ENCODE measurements at places on chromosomes 7 and 10.

DNA sequence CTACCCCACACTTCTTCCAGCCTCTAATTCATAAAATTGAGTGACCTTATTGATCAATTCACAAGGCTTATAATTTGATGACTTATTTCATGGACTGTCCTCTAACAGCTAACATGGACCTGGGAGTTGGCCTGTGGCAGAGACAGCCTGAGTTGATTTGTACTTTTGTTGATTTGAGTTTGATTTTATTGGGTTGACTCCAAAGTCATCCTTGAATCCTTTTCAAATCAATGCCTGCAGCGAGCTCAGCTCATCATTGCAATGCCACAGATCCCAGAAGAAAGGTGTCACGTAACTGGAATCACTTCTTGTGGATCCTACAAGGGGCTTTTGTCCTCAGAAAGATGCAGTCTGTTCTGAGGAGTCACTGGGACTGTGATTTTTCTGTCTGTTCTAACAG is 138.0 kb downstream of the CAMK1D start:
- no peak for DNase-seq

DNA sequence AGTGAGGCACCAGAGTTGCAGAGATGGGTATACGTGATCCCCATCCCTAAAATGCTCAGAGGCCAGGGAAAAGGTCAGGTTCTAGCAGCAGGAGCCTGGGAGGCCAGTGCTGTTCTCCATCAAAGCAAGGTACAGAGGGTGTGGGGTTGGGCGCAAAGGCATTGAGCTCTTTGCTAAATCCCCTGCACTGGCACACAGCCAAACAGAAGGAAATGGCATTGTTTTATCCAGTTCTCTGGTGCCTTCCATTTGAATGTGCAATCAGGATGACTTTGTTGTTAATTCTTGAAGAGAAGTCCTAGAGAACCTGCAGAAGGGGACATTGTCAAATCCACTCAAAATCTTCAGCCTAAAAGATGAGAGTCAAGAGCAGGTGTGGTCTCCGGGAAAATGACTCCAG is 111.3 kb upstream of the CHST15 start:
- DNase-seq: no peak

DNA sequence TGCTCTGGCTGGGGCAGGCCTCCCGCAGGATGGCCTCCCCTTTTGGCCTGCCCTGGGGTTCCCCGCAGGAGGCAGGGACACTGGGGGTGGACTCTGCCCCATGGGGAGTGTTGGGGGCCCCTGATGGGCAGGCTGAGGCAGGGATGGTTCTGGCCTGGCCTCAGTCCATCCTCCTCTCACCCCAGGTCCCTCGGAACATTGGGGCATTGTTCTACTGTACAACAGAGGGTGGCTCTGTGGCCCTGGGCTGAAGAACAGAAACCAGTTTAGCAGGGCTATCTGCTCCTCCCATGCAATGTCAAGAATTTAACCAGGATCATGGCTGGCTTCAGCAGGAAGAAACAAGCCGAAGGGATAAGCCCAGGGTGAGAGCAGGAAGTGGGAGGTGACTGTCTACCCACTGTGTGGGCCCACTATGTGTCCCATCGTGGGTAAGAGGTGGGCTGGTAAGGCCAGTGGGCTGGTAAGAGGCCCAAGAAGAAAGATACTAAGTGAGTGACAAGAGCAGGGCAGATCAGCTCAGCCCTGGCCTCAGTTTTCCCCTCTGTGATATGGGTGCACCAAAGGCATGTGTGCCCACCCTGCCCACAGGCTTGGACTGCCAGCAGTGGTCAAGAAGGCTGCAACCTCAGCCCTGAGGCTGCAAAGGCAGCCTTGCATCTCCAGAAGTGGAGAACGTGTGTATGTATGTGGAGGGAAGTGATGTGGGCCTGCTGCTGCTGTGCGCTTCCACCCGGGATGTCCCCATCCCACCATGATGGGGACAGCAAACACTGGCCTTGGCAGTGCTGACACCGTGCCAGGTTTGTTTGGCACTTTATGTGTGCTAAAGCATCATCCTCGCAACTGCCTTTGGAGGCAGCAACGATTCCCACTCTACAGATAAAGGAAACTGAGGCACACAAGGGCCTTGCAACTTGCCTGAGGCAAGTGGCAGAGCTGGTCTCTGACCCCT is 138.9 kb downstream of the SH3PXD2A start:
- no peak for DNase-seq

DNA sequence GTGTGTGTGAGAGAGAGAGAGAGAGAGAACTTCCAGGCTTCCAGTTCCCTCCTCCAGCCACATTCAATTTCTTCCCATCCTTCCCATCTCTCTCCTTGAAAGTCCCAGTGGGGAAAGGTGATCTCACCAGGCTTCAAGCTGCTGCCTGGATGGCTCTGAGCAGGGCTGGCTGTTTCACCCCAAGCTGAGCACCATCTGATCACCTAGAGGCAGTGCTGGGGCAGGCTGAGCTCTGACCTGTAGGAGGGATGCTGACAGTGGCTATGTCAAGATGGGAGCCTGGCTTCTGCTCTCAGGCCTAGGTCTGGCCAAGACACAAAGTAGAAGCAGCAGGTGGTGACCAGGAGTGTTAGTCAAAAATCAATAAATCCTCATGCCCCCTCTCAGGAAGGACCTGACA is 370.8 kb downstream of the PLXNA4 start:
- no peak for DNase-seq

DNA sequence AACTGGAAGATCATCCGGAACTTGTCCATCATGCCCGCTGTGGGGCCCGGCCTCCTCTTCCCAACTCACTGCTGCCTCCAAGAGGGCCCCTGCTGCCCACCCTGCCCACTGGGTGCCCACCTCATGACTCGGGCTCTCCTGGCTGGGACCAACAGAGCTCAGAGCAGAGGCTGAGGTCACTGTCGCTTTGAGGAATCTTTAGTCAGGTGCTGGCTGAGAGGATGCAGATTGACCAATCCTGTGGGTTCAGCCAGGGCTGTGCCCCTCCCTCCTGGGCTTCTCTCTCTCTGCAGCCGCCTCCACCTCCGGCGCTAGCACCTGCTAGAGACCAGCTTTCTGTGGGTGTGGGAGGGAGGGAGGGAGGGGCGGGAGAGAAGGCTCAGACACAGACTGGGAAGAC is at the start of gene CALHM1:
Gene CALHM1 (minus strand): TSS at position 181 of the 400 bp plus-strand sequence. CDS start 149 bp downstream, at position 32.
- DNase-seq: no peak

DNA sequence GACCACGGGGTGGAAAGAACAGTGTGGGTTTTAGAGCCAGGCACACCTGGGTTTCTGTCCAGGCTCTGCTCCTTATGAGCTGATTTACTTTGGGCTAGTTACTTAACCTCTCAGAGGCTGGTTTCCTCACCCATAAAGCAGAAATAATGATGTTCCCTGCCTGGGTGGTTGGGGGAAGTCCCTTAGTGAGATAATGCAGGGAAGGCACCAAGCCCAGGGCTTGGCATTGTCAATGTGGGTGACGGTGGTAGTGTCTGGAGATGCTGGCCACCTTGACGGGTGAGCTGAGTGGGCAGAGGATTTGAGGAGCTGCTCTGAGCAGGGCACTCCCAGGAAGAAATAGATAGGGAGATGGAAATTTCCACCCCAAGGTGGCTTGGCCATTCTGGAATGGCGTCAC is 65.2 kb downstream of the SH2D4B start:
- DNase-seq: no peak

DNA sequence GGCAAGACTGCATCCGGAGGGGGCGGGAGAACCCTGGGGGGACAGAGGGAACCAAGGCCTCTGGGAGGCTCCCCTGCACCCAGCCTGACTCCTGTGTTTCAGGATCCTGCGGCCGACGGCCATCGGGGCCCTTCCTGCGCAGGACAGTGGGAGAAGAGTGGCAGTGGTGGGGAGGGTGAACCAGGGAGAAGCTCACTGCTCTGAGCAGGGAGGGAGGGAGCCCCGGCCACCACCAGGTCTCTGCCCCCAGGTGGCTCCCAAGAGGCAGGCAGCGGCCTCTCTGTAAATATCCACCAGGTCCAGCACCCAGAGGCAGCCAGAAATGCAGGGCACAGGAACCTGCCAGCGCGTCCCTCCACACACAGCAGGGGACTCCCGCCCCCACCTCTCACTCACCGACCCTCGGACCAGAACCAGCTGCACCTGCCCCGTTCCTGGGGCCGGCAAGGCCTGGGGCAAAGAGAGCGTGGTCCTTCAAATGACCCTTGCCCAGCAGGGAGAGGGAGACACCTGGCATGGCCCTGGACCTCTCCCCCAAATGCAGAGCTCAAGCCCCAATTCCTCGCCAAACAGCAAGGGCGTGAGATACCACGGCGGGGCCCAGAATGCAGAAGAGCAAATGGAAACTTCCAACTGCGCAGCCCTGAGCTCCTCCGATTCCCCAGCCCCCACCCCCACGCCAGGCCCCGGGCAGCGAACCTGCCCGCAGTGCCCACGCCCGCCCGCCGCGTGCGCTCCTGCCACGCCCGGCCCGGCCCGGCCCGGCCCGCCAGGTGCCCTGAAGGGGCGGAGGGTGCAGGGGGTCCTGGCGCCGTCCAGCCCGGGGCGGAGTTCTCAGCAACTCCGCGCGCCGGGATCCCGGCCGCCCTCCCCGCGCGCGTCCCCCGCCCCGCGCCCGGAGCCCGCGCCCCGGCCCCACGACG is 805 bp downstream of the RASGEF1A start:
- no peak for DNase-seq

DNA sequence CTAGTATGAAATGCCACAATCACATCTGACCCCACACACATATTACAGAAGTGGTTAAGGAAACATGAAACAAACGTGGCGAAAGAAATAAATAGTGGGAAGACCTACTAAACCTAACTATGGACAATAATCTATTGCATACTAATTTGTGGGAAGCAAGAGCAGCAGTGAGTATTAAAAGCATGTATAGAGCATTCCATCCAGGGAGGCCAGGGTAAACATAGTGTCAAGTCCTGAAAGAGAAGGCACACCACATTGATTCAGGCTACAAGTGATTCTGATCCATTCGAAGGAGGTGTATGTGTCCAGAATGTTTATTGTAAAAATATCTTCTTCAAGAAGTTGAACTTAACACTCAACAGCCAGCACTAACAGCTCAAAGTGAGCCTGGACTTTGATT is 29.2 kb downstream of the CACNA2D1 start:
- DNase-seq: no peak

DNA sequence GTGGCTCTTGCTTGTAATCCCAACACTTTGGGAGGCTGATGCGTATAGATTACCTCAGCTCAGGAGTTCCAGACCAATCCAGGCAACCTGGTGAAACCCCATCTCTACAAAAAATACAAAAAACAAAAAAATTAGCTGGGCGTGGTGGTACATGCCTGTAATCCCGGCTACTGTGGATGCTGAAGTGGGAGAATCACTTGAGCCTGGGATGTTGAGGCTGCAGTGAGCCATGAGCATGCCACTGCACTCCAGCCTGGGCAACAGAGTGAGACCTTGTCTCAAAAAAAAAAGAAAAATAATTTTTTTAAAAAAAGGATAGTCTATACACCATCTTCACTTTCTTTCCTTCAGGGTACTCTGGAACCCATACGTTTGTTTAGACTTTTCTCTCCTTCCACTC is 6.2 kb downstream of the REEP3 start:
- DNase-seq: no peak

GRCh38 chr10:49560526-49560925 is 21.6 kb upstream of the ERCC6 start:
- no peak for DNase-seq

DNA sequence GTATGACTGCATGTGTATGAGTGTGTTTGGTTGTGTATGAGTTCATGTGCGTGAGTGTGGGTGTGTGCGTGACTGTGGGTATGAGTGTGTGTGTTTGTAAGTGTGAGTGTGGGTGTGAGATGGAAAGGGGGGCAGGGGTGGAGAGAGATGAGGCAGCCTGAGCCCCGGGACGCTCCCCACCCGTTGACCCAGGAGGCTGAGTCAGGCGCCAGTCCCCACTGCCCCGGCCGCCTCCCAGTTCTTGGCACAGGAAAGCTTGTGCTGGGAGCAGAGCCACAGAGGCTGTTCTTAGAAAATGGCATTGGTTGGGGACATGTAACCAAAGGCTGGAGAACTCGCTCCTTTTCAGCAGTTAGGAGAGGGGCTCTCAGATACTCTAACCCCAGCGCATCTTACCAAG is 27.8 kb upstream of the NUB1 start:
- no peak for DNase-seq
